Activated CD8-positive, alpha-beta T cell treated with anti-CD3 and anti-CD28 coated beads, Interleukin-2, amount 10 ng/mL, durations not matched to agents 7 days and 5 days (primary cell): ENCODE measurements at places on chromosomes 6 and 20. TPM values are rescaled to one million over a fixed set of nuclear protein-coding genes. Genes with fewer than 3 reads are reported as not detected.

PPP1R16B gene
- total RNA-seq: 63.4 TPM

- H3K4me3 ChIP-seq: no peak overlapping the region
- no peaks in the 10 kb centered on the region for H3K4me1 ChIP-seq
- DNase-seq: no peak
- H3K27me3 ChIP-seq: no peaks in the 10 kb centered on the region
- no peak overlapping the region for H3K27ac ChIP-seq
- H3K36me3 ChIP-seq: peaks cover 3% of the 10 kb centered on the region
These were observed 46.4 kb downstream of the IMPG1 start for GRCh38 chr6:76026101-76026500.

DNA sequence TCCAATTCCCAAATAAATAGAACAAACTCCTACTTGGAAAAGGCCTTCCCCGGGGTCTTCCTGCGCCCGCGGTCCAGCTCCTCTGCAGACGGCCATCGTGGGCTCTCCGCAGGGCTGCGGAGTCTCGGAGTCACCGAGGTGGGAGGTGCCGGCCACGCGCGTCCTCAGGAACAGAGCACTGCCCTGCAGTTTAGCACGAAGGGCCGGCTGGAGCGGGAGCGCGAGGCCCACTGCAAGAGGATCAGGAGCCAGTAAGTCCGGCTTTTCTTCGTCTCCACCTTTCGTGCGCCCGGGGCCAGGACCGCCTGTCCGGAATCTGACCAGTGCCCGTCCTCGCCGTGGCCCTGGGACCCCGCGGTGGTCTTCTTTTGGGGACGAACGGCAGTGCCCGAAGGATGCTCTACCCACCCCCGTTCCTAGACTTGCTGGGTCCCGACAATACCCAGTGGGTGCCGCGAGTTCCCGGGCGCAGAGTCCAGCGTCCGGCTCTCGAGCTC, 1.4 kb downstream of the BHLHE23 start:
- no peak for DNase-seq
- peaks cover 30% of the 10 kb centered on the region for H3K4me1 ChIP-seq
- peak overlapping the region; percentile 36 for H3K4me3 ChIP-seq
- no peak overlapping the region for H3K27ac ChIP-seq

- peaks cover 7% of the 10 kb centered on the region for H3K27me3 ChIP-seq
- no peak overlapping the region for H3K27ac ChIP-seq
- no peaks in the 10 kb centered on the region for H3K36me3 ChIP-seq
- DNase-seq: no peak
- no peaks in the 10 kb centered on the region for H3K4me1 ChIP-seq
These were observed 143.1 kb downstream of the QRSL1 start for GRCh38 chr6:106772270-106773142.

- H3K27me3 ChIP-seq: no peaks in the 10 kb centered on the region
- peaks cover 23% of the 10 kb centered on the region for H3K4me1 ChIP-seq
- no peak overlapping the region for H3K27ac ChIP-seq
- peak; percentile 37 for DNase-seq
- H3K4me3 ChIP-seq: no peak overlapping the region
These were observed 179.5 kb downstream of the CDH26 start for GRCh38 chr20:60137657-60138245.

GRCh38 chr6:109347779-109348178, 34.5 kb downstream of the CD164 start:
- H3K4me1 ChIP-seq: peaks cover 8% of the 10 kb centered on the region
- H3K27ac ChIP-seq: no peak overlapping the region
- no peak for DNase-seq
- no peak overlapping the region for H3K4me3 ChIP-seq

DNA sequence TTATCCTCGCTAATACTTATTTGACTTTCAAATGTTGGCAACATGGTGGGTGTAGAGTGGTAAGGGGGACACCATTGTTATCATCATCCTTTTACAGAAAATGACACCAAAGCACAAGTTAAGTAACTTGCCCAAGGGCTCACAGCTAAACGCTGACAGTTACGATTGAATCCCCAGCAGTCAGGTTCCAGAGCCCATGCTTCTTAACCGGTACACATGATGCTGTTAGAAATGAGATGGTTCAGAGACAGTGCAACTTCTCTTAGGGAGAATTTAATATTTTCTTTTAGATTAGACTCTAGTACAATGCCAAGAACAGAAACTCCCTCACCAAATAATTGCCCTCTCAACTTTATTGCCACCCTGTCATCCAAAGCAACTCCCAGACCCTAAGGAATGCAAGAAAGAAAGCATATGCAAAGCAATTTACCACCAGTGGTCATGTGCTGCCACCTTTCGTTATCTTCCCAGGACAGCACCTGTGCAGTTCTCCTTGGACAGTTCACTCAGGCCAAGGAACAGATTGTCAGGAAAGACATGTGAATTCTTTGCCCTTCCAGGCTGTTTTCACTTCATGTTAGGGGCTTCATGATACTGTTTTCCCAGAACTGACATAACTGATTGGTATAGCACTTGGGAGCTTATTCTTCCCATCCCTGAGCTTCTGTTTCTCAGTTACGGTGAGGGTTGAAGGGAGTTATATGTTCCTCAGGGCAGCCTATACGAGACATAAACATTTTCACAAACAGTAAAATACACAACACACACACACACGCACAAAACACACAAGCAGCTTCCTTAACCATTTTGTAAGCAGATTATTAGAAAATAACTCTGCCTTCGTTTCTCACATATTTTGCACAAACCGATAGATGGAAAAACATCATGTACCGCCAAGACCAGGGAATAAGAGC, 5.1 kb downstream of the HLA-DMA start:
- DNase-seq: peak; percentile 67
- H3K4me3 ChIP-seq: no peak overlapping the region
- H3K4me1 ChIP-seq: peaks cover 78% of the 10 kb centered on the region
